ENCODE measurements at places on chromosomes 4 and X.

DNA sequence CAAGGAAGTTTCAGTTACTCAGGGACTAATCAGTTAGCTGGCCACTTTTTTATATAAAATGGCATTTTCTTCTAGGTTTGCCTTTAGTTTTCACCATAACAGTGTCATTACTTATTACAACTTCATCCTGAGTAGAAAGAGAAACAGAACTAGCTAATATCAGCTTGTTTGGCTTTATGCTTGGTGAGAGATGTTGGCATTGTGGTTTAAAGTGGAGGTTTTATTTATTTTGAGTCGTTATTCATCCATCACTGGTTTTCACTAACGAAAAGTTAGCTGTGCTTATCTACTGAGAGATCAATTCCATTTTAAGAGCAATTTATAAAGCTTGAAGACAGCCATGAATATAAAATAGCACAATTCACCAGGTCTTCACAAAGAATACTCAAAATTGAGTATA, 714.5 kb downstream of the GRID2 start:
- DNase-seq: no peak

- DNase-seq: peak; percentile 71
Measured at GRCh38 chr4:174217273-174218126, 66.0 kb downstream of the FBXO8 start.

GRCh38 chr4:144831971-144832370, 186.0 kb downstream of the HHIP start:
- DNase-seq: peak; percentile 13

DNA sequence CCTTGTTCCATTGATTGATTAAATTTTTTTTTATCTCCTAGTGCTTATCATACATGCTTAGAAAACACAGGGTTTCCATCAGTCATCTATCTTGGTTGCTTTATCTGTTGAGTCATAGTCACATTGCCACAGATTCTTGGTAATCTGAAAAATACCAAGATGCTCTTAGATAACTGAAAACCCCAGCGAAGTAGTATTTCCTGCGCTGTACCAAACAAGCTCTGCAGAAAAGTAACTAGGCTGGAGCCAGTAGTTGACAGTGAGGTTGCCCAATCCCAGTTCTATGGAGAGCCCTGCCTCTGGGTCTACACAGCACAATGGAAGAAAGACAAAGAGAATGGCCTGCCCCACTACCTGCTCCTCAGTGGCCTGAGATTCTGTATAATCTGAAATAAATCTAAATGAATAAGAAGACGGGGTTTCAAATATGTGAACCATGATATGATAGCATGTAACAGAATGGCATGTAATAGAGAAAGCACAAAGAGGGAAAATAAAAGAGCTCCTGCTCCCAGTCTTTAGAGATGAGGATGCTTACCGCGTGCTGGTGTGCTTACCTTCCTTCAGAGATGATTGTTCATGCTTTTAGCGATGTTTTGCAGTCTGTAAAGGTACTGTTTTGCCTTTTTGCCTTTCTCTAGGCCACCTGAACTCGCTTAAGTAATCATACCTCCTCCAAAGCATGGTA, 55.3 kb upstream of the RAPGEF2 start:
- DNase-seq: no peak

- DNase-seq: peak; percentile 30
Measured at GRCh38 chr4:82069883-82070638, 303.7 kb downstream of the HNRNPD start.

- DNase-seq: no peak
Measured at GRCh38 chr4:159298502-159298901, 195.6 kb downstream of the RAPGEF2 start.

DNA sequence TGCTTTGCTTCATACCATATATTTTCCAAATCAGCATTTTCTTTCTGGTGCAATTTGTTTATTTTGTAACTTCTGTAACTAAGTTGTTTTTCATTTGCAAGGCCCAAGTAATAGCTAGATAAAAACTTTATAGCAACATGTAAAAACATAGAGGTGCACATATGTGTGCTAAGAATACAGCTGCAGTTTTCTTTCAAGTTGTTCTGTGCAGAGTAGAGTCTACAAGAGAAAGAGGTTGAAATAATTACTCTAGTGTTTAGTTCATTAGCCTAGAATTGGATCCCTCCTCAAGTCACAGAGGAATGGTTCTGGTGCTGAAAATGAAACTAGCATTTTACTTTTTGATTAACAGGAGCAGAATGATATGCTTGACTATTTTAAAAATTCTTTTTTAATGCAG, 32.2 kb upstream of the PDLIM5 start:
- no peak for DNase-seq
